ENCODE measurements at places on chromosomes 11 and 22.

- peak; percentile 50 for DNase-seq
Observed at GRCh38 chr11:117316197-117316961, at the start of gene BACE1. TSS of gene BACE1 (minus strand) at chr11:117316256. CDS start at chr11:117315795, 461 bp downstream.

- no peak for DNase-seq
Observed at GRCh38 chr22:19181786-19182471, 3.4 kb upstream of the SLC25A1 start.

GRCh38 chr11:58466293-58466692, 24.3 kb upstream of the OR5B12 start:
- no peak for DNase-seq

DNA sequence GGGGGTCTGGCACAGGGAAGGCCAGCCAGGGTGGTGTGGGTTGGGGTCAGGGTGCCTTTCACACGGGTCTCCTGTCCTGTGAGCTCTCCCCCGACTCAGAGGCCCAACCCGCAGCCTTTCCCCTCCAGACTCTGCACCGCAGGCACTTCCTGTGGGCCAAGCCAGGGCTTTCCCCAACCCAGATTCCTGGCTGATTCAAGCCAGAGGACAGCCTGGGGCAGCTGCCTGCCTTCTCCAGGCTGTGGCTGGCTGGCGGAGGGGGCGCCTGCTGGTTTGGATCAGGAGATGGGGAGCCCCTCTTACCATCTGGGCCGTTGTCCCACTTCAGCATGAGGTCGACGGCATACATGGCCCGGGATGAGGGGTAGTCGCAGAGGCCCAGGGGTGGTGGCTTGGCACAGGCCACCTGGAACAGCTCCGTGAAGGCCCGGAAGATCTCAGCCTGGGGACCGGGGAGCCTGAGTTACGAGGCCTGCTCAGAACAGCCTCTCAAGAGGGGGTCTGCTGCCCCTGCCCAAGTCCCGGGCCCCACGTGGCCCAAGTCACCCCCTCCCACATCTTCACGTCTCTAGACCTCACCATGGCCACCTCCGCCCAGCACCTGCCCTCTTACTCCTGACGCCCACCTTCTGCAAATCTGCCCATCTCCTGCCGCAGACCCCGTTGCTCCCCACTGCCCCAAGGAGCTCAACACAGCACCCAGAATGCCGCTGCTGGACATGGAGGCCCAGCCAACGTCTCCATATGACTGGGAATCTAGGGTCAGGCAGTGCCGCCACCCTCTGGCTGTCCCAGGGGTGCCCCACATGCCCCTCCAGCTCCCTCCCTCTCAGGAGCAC, 17.3 kb downstream of the TSPO start:
- DNase-seq = no peak

GRCh38 chr11:47271961-47272661, 2.2 kb downstream of the MADD start:
- no peak for DNase-seq

- no peak for DNase-seq
Observed at GRCh38 chr11:135074397-135074998, 662.5 kb upstream of the B3GAT1 start.

DNA sequence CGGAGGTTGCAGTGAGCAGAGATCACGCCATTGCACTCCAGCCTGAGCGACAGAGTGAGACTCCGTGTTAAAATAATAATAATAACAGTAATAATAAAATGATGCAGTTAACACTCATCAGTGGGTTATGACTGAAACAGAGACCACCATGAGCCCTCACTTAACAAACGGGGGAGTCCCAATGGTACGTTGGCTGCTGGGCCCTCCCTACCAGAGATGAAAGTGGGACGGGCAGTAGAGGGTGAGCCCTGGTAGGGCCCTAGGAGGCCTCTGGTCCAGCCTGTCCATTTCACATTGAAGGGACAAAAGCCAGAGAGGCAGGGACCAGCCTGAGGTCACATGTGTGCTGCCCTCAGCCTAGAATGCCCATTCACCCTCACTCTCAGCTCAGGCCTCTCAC, 13.7 kb upstream of the KIAA0930 start:
- DNase-seq = no peak

- peak; percentile 25 for DNase-seq
Observed at GRCh38 chr11:2778630-2779498, 79.1 kb upstream of the KCNQ1OT1 start.

DNA sequence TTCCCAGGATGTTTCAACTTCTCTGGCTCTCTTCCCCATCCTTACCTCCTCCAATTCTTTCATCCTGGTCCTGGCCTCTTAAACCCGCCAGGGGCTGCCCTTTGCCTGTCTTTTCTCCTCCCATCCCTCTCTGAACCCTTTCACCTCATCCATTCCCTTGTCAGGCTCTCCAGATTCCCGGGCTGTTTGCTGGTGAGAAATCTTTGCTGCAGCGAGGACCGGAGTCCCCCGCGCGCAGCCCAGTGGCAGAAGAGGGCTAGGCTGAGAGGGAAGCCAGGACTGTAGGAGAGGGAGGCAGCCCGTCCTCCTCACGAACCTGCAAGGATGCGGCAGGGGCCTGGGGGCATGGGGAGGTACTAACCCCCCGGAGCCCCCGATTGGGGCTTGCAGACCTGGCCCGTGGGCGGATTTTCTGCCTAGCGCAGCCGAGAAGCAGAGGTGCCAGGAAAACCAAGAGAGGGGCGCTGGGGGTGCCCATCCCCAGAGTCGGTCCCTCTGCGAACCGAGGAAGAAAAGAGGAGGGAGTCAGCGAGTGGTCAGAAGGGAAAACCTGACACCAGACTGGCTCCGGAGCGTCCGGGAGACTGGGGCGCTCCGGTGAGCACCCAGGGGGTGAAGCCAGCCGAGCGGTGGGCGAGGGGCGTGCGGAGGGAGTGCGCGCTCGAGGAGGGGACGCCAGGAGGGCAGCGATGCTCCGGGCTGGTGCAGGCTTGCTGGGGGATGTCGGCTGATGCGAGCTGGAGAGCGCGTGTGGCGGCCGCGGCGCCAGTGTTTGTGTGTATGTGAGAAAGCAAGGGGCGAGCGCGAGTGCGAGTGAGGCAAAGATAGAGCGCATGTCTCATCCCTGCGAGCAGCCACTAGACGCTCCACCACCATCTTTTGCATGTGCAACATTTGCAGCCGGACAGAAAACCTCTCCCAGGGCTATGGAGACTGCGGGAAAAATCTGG, at the start of gene GRIA4:
GRIA4 (plus strand) TSS at position 242 of the 950 bp plus-strand sequence. CDS start 925 bp downstream, outside the sequence.
- no peak for DNase-seq

DNA sequence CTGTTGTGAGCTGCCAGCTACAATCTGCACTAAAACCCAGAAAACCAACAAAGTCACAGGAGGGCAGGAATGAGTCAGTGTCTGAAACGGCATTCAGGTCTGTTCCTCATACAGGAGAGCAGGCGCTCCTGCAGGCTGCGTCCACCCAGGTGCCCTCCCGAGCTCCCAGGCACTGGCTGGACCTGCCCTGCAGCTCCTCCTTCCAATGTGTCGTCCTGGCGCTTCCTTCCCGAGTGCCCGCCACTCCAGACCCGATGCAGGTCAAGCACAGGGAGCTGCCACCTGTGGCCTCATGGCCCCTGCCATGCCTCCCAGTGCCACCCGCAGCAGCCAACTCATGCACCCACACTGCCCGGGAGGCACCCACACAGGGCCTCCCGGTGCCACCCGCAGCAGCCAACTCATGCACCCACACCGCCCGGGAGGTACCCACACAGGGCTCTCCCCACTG, 12.0 kb downstream of the BRD1 start:
- DNase-seq = no peak

- no peak for DNase-seq
Observed at GRCh38 chr22:29078869-29079207, 6.0 kb downstream of the KREMEN1 start.

- DNase-seq = no peak
Observed at GRCh38 chr11:108853864-108854263, 189.0 kb downstream of the DDX10 start.

DNA sequence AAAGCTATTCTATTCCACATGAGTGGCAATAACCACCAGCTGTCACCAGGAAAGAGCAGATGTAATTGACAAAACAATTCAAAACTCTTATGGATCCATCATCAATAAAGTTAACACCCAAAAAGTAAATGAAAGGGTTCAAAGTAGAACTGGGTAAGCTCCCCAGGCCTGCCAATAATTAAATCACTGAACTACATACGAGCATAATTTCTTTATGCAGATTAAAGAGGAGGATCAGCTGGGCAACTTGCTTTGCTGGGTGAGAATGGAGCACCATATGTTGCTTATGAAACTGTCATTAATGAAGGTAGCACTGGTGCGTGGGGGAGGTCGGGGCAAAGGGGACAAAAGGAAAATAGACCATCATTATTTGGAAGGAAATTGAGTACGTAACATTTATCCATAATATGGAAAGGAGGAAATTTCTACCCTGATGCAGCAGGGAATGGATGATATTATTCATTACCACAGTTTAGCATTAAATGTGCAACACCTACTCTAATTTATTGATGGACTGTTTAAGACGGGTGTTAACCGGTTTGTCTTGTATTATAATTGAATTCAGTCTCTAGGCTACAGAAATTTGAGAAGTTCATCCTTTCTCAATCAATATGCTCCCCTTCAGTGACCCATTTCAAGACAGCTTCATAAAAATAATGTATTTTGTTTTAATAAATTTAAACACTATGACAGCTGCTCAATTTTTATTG, 315.9 kb downstream of the CADM1 start:
- no peak for DNase-seq

DNA sequence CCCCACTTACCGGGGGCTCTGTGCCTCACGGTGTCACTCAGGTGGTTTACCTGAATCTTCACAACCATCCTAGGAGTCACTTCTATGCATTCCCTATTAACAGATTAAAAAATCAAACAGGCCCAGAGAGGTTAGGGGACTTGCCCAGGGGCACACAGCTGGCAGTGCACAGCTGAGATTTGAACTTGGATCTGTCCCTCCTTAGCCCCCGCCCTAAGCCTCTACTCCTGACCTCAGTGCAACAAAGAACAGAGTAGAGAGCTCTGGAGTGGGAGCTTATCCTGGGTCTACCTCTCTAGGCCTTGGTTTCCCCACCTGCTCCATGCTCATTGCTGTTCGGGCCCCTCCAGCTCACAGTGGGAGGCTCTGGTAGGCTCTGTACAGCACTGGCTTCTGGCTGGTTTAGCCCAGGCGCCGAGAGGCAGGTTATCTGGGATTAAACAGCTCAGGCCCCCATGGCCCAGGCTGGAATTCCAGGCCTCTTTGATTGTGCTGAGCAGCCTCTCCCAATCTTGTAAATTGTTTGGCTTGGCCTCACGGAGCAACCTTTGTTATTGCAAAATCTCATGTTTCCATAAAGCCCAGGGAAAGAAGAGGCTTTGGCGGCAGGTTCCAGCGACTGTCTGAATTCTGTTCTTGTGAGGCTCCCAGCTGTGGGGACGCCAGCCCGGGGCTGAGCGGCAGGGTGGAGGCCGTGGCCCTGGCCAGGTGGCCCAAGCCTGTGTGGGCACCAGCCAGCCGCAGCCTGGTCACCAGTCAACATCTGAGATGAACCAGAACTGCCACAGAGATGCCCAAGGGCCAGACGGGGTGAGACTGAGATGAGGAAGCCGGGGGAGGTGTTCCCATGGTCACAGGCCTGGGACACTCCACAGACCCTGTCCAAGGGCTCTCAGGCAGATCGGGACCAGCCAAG, 28.9 kb upstream of the SHISAL1 start:
- no peak for DNase-seq

GRCh38 chr11:10095412-10096208, 198.4 kb downstream of the SBF2 start:
- DNase-seq = no peak

GRCh38 chr22:23718371-23719165, 27.8 kb downstream of the RGL4 start:
- DNase-seq = no peak

- no peak for DNase-seq
Observed at GRCh38 chr11:104148074-104148473, 15.9 kb downstream of the PDGFD start.

- no peak for DNase-seq
Observed at GRCh38 chr11:34830648-34831047, 85.5 kb downstream of the APIP start.

DNA sequence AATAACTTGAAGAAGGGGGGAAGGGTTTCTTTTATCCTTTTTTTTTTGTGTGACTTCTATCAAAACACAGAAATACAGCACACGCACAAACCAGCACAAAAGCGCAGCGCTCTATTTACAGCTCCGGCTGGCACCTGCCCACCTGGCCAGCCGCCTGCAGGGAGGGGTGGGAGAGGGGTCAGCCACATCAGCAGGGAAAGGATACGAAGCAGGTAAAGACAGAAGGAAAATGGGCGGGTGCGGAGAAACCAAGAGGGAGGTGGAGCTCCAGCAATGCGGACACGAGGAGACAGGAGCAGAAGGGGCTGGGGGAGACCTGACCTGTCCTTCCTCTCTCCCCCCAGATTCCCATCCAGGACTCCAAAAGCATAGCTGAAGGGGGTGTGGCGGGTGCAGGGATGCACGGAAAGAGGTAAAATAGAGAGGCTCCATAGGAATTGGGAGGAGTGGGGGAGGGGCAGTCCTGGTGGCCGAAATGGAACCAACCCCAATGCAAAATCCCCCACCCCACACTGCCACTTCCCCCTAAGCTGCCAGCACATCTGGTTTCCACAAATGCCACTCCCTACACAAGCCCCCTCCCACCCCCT, 14.1 kb downstream of the CXCR5 start:
- no peak for DNase-seq

DNA sequence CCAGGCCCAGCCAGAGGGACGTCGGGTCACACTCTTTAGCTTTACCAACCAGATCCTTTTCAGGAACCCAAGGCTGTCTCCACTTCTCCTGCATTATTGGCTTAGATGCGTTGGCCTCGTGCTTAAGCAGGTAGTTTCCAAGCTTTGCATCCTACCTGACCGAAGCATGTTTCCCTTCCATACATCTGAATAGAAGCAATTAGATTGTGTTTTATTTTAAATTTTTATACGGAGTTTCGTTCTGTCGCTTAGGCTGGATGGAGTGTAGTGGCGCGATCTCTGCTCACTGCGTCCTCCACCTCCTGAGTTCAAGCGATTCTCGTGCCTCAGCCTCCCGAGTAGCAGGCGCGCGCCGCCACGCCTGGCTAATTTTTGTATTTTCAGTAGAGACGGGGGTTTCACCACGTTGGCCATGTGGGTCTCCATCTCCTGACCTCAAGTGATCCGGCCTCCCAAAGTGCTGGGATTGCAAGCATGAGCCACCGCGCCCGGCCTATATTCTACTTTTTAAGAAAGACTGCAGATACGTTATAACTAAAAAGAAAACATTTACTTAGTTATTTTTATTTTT, 677 bp downstream of the DYNC2H1 start:
- DNase-seq = no peak

DNA sequence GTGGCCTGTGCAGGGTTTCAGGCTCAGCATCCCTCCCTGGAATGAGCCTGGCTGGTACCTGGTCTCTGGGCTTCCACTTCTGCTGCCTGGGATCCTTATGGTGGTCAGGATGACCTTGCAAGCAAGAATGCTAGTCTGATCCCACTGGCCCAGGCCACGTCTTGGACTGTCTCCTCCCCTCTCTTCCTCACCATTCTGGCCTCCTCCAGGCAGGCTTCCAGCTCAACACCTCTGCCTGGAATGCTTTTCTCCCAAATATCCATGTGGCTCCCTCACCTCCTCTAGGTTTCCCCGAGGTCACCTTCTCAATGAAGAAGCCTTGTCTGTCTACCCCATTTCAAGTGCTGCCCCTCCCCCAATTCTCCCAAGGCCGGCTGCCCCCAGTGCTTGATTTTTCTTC, 39.4 kb upstream of the ALX4 start:
- no peak for DNase-seq
